Kidney epithelial cell (primary cell): ENCODE measurements at places on chromosomes 5 and 9. TPM values are rescaled to one million over a fixed set of nuclear protein-coding genes. Genes with fewer than 3 reads are reported as not detected.

The EGR1 gene
- total RNA-seq, result 2.0 and 4.1 TPM in 2 replicates

The NSA2 gene
- 94.1 and 145 TPM in 2 replicates for total RNA-seq

The OLFM1 gene
- 0.96 and 2.1 TPM in 2 replicates for total RNA-seq

The PCDHGA5 gene
- total RNA-seq, result 0.58 and 1.5 TPM in 2 replicates

DNA sequence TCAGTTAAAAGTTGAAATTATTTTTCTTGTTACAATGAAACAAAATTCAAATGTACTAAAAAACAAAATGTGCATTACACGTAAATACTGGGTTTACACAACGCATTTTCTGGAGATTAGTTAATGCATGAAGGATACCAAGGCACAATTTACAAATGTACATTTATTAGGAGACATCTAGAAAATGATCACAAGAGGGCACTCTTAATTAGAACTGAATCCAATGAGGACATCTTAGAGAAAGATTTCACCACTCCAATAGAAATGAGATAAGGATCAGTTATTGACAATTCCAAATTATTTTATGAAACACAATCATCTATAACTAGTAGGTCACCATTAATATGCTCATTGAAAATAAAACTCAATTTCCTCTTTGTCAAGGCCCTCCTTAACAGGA, 36.6 kb upstream of the CDH12 start:
- no peak for DNase-seq

DNA sequence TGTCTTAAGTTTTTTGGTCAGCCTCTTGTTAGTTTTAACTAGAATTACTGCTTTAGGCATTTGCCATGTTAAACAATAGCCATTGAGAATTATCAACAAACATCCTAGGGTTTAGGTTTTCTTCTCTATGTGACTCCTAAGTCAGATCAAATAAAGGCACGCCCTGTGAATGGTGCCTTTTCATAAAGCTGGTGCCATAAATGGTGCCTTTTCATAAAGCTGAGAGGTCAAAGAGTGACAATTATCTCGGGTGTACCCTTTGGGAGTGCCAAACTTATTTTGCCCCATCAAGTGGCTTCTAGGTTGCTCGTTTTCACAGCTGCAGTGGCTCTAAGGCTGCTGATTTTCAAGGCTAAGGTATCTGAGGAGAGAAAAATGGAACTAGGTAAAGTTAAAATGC, 391.6 kb downstream of the DMRTA1 start:
- no peak for DNase-seq

DNA sequence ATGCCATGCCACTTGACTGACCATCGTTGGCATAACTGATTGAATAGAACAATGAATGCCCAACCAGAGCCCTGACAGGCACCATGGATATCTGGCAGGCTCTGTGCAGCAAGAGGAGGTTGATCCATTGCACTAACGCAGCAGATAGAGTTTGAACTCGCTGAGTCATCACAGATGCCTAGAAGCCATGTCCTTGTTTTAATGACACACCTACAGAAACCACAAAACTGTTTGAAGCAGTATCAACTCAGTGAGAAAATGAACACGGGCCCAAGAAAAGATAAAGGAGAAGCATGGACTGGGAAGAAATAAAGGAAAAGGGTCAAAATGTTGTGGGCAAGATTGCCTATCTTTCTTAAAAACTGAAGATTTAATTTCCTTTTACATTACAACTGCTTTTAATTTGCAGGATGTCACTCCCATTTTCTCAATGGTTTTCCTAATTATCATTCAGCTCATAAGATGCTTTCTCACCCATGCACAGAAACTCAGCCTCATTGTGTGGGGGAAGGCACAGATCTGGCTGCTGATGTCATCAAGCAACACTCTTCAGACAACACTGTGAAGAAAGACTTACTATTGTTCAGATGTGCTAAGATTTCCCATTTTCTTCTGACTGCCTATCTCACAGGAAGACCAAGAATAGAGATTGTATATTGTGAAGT, 129.0 kb downstream of the PIK3R1 start:
- DNase-seq, result peak; percentile 76

GRCh38 chr5:112004867-112005622, 248.1 kb upstream of the NREP start:
- no peak for DNase-seq

DNA sequence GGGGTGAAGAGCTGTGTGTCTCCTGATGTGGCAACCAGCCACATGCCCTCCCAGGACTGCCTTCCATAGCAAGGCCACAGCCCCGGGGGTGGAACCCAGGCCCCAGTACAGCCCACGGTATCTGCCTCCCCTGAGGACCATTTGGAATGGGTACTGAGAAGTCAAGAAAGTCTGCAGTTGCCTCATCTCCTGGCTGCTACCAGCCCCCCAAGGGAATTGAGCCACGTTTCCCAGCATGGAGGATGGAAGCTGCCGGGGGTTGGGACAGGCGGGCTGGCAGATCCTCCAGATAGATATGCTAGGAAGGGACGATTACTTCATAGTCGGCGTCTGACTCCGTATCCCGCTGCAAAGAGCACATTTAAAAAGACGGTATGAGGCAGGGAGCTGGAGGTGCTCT, 5.5 kb upstream of the DMRT2 start:
- DNase-seq, result no peak

GRCh38 chr5:175813943-175814630, 57.3 kb upstream of the CPLX2 start:
- no peak for DNase-seq

- DNase-seq, result peak; percentile 89
Observed at GRCh38 chr5:4989118-4989517, 151.0 kb upstream of the ADAMTS16 start.

GRCh38 chr9:121133104-121133816, 58.5 kb downstream of the CNTRL start:
- no peak for DNase-seq

DNA sequence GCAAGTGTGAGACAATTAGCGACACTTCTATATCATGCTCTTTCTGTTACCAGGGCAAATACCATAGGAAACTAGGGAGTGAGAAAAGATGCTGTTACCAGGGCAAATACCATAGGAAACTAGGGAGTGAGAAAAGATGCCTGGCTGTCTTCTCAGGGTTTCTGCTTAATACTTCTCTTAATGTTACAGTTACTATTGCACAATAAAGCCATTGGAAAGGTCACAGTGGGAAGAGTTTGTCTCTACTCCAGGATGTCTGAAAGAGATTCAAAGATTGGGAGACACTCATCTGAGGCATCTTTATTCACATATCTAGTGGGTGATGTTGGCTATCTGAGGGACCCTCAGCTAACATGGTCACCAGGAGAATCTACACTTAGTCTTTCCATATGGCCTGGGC, 431.7 kb upstream of the POU5F2 start:
- no peak for DNase-seq
